Mesenteric fat pad (tissue), 1 donor: ENCODE measurements at places on chromosomes 5 and 9. TPM values are rescaled to one million over a fixed set of nuclear protein-coding genes. Genes with fewer than 3 reads are reported as not detected.

Gene PDE8B
- 37.5 TPM for total RNA-seq

Gene TERT
- not detected for total RNA-seq

Gene TIMD4
- not detected for total RNA-seq

Gene CLTA
- total RNA-seq = 190 TPM

Gene JAK2
- total RNA-seq = 25.1 TPM

Gene PTGER4
- total RNA-seq = 14.8 TPM

Gene MYOZ3
- total RNA-seq = 0.42 TPM

Gene OR13C9
- total RNA-seq = not detected

Gene TLX3
- total RNA-seq = not detected

Gene SAPCD2
- total RNA-seq = 0.42 TPM

Gene CARD6
- 19.5 TPM for total RNA-seq

Gene SHC3
- 1.8 TPM for total RNA-seq

Gene IGIP
- 13.3 TPM for total RNA-seq

Gene ANKRD55
- not detected for total RNA-seq

Gene RAB3C
- total RNA-seq = 8.4 TPM

Gene GLDC
- 0.19 TPM for total RNA-seq
